Progenitor cell of endocrine pancreas (in vitro differentiated cells): ENCODE measurements at places on chromosomes 4 and X.
A peak's percentile ranks its signal among the peaks of the same experiment; 100 is the strongest.

GRCh38 chr4:42339935-42340406 lies 57.3 kb upstream of the SHISA3 start:
- no peak for DNase-seq

GRCh38 chrX:101658661-101659491 lies 774 bp downstream of the ARMCX2 start:
- peak; percentile 28 for DNase-seq

DNA sequence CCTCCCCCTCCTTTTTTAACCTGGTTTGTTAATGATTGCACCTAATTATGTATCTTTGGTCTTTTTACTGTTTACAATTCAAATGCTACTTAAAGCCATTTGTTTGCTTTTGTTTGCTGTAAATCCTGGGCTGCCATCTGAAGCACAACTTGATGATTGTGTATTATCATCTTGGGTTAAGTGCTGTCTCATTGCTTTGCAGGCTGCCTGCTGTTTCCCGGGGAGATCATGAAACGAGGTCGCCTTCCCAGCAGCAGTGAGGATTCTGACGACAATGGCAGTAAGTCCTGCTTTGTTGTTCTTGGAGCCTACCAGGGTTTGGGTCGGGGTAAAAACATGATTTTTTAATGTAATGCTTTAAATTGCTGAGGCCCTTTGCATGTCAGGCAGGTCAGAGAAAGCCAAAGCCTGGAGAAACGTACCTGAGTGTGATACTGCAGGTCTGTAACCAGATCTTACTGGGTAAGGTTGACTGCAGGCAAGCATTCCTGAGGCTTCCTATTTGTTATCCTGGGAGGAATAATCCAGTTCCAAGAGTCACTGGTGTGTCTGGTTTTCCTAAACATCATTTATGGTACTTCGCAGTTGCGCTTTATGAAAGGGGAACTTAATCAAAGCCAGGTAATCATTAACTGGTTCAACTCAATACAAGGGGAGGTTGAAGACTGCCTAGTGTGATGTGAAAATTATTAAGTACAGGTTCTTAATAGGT lies 22.2 kb downstream of the JADE1 start:
- DNase-seq: no peak

DNA sequence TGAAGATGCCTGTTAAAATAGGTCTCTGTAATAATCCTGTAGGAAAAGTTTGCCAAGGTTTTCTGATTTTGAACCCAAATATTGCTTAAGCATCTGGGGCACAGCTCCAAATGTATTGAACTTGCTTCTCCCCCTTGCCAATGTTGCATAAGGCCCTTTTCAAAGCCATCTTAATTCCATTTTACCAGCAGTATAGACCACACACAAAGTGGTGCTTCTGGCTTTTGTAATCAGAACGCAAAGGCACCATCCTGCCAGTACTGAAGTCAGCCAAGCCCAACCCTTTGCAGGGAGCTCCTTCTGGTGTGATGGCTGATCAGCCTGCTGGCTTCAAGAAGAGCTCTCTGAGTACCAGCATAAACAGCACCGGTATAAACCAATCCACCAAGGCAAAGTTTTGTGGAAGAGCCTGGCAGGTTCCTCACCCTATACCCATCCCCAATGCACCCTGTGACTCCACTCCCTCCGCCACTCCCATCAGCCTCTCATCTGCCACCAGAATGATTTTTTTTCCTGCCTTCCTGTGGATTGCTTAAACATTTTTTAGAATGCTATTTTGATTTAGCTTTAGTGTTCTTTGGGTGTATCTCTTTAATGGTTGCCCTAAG lies 39.2 kb upstream of the USP9X start:
- no peak for DNase-seq

DNA sequence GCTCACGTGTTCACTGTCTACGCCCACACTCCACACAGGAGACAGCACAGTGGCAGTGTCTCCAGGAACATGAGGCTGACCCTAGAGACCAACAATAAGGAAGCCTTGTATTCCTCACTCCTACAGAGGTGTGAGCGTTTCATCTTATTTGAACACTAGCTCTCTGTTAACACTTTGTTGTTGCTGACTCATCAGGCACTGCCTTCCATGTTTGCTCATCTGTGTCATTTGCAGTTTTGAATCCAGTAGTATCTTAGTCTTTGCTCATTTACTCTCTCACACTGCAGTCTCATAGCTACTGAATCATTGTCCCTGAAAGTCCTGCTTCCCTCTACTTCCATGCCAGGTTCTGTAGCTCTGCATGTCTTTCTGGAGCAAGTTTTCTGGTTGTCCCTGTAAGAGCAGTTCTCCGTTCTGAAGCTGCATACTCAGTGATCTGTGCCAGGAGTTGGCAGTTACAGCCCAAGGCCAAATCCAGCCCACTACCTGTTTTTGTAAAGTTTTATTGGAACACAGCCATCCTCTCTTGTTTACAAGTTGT lies 80.3 kb upstream of the DCLK2 start:
- DNase-seq: no peak

DNA sequence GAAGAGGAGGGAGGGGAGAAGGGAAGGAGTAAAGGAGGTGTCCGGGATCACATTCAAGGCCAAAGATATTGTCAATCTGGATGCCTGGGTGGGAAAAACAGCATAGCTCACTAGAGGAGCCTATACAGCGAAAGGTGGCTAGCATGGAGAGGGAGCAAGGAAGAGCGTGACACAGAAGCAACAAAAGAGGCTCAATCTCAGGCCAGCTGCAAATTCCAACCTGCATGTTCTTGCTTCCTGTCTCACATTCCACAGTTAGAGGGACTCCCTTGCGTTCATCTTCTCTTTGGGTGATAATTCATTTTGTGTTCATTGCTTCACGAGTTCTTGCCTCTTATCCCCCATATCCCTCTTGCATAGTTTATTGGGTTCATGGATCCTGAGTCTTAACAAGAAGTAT lies 3.0 kb upstream of the CLNK start:
- no peak for DNase-seq

- DNase-seq: no peak
Observed at GRCh38 chr4:128630871-128631270, 178.6 kb upstream of the JADE1 start.

DNA sequence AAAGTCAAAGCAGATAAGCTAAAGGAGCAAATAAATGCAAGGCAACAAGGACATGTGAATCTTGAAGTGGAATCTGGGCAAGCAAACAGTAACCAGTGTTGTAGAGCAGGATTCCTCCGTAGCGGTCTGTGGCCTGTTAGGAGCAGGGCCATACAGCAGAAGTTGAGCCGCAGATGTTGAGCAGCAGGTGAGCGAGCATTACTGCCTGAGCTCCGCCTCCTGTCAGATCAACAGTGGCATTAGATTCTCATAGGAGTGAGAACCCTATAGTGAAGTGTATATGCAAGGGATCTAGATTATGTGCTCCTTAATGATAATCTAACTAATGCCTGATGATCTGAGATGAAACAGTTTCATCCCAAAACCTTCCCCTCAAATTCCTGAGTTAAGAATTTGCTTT lies 550.7 kb downstream of the ADGRL3 start:
- DNase-seq: no peak

DNA sequence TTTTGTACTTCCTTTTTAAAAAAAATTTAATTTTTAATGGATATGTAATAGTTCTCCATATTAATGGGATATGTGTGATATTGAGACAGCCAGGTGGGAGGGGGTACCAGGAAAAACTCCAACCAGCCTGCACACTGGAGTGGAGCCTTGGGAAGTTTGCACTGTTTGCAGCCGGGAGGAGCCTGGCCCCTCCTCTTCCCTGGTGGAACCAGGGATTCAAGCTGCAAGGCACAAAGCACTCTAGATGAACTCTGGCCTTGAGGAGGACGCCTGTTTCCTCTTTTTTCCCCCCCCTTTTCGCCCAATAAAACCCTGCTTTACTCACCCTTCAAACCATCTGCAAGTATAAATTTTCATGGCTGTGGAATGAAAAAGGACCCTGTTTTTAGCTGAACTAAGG lies 48.2 kb upstream of the GC start:
- no peak for DNase-seq

DNA sequence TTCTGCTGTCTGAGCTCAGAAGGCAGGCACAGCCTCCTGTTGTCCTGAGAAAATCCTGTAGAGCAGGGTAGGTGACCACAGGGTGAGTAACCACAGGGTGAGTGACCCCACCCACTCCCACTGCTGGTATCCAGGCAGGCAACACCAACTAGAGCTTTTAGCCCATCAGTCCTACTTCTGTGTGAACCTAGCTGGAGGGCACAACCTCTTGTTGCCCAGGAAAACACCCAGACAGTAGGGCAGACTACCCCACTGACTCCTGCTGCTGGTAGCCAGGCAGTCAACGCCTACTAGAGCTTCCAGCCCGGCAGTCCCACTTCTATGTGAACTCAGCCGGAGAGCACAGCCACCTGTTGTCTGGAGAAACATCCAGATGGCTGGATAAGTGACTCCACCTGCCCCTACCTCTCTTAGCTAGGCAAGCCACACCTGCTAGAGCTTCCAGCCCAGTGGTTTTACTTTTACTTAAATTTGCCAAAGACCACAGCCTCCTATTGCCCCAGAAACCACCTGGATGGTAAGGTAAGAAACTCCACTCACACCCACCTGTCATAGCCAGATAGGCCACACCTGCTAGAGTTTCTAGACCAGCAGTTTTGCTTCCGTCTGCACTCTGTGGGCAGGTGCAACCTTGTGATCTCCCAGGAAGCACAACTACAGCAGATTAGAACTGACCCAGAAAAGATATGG lies 371.6 kb downstream of the INPP4B start:
- DNase-seq: no peak

GRCh38 chrX:97397371-97397770 lies 513.7 kb downstream of the RPA4 start:
- no peak for DNase-seq

- DNase-seq: no peak
Observed at GRCh38 chr4:128633067-128633466, 176.4 kb upstream of the JADE1 start.

- DNase-seq: no peak
Observed at GRCh38 chrX:5586726-5587125, 641.9 kb downstream of the NLGN4X start.

DNA sequence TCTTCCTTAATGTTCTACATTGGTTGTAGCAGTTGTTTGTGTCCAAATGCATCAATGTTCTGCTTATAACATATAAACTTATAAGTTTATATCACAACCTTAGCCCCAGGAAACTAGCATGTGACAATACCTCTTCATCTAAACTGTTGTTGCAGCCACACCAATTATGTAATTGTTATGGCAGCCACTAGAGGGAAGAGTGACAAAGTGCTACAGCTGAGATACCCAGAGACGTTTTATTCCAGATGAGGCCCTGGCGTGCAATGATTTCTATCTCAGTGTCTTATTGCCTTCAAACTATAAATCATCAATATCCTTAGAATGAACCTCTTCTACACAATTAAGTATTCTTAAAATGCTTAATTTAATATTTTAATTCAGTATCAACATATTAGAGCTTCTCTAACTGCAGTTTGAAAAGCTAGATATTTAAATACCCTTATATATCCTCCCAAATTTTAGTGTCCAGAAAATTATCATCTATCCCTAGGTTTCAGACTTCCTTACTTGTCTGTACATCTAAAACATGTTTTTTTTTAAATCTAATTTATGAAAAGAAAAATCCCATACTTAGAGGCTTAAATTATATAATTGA lies 171.6 kb downstream of the PCDH10 start:
- DNase-seq: no peak

GRCh38 chrX:119647552-119648420 lies 41.6 kb upstream of the NKRF start:
- no peak for DNase-seq

DNA sequence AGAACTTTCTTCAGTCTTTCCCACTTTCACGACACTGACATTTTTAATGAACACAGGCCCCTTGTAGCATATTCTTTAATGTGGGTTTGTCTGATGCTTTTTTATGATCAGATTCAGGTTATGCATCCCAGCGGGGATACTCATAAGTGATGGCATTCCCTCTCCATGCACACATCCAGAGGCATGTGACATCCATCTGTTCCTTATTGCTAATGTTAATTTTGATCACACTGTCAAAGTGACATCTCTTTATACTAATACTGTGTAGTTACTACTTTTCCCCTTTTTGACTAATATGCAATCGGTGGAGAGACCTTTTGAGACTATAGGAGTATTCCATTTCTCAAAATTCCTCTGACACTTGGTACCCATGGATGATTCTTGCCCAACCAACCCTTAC lies 43.8 kb upstream of the HS3ST1 start:
- no peak for DNase-seq

DNA sequence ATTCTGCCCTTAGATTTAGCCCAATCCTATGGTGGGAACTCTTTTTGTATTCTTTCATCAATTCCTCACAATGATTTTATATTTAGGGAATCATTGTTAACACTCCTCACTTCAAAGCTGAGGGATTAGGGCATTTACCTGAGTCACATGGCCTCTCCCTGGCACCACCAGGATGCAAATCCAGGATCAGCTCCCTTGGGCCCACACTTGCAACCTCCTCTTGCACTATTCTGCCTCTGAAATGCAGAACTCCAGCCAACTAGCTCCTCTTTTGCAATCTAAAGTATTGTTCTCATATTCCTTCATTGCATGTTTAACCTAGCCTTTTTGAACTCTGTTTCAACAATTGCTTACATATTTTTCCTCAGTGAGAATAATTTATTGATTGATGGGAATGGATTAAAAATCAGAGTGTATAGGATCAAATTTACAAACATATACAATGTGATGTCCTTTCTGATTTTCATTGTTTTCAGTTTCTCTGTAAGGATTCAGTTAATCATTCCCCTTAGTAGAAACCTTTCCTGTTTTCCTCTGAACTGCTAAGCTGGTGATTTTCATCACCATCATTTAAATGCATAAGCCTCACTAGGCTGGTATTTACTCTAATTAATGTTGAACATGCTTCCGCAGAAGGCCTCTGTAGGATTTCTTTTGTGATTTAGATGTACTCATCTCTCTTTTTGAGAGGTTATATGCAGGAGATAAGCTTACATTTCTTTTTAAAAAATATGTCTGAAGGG lies 3.3 kb upstream of the RELL1 start:
- DNase-seq: no peak

DNA sequence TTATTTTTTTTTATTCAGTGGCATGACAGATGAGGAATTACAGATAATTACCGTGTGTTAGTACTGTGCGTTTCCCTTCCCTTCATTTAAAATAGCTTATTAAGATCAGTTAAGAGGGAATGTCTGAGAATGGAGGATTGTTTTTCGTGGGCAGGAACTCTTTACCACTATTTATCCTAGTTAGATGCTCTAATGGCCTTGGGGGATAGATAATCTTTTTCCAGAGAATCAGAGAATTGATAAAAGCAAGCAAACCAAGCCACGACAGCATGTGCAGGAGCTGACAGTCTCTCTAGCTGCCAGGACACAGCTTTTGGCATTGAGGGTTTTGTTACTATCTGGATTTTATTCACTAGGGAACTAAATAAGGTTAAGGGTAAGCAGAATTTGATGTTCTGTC lies 128.7 kb downstream of the DCLK2 start:
- no peak for DNase-seq

- DNase-seq: no peak
Observed at GRCh38 chrX:107940095-107940494, 42.1 kb downstream of the TEX13B start.

- no peak for DNase-seq
Observed at GRCh38 chrX:43527801-43528200, 128.3 kb upstream of the MAOA start.

- DNase-seq: no peak
Observed at GRCh38 chr4:184375027-184375426, 99.3 kb downstream of the IRF2 start.
